ENCODE measurements at places on chromosomes 11 and 22.

- no peak for DNase-seq
Observed at GRCh38 chr11:79116600-79116999, 324.2 kb downstream of the TENM4 start.

- DNase-seq, result no peak
Observed at GRCh38 chr11:36672815-36673450, 74.9 kb upstream of the RAG2 start.

DNA sequence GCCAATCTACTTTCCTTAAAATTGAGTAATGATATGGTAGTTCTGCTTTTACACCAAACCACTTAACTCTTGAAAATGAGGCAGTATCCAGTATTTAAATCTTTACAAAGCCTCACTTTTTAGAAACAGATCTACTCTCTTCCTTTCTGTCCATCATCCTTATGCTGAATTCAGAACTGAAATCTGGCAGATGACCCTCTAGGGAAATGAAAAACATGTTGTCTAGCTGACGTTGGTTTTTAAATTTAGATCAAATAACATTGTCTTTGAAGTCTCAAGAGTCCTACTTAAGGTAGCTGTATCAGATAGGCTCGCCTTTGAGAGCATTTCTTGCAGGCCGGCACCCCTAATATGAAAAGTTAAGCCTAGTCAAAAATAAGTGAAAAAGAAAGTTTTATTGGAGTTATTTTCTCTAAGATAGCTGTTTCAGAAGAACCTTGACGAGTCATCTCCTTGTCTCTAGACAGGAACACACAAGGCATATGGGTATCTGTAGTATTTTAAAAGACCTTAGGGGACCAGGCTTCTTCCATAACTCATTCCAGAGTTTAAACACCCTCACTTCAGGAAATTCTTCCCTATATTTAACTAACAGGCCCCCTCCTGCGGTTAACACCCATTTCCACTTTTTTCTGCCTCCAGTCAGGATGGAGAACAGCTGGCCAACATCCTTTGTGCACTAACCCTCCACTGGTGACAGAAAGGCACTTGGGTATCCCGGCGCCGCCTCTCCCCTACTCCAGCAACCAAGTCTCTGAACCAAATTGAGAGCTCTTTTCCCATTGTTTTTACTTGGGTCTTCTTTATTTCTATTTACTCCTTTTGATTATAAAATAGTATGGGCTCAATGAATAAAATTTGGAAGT, 81.2 kb downstream of the WNT11 start:
- no peak for DNase-seq

GRCh38 chr22:20130731-20131596, 640 bp upstream of the ZDHHC8 start:
- DNase-seq, result no peak

DNA sequence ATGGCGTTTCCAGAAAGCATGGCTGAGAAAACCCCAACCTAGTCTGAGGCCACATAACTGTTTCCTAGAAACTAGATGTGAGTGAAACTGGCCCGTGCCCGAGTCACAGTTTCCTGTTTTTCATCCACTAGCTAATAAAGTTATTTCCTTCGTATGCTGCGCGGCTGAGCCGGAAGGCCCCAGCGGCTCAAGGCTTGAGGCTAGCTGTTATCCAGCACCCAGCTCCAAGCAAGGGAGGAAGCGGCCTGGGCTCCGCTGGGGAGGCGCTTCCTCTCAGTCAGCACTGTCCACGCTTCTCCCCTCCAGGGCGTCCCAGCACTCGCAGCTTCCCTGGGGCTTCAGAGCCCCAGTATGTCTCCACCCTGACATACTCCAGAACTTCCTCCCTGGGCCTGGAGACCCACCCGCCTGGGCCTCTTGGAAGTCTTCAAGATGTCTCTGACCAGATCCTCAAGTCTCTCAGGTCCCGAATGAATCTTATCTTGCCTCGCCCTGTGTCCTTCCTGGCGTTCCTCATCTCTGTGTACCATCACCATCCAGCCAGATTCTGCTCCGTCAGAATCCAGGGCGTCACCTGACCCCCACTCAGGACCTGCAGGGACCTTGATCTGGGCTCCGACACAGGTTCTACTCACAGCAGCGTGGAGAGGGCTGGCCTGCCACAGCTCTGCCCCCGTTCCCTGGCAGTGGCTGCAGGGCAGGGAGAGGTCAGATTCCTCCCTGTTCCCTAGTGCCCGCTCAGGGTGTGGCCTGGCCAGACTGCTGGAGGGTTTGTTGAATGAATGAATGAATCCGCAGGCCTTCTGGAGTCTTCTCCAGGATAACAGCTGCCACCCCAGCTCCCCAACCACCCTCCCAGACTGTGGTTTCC, 81.9 kb downstream of the LRRC32 start:
- DNase-seq, result no peak

DNA sequence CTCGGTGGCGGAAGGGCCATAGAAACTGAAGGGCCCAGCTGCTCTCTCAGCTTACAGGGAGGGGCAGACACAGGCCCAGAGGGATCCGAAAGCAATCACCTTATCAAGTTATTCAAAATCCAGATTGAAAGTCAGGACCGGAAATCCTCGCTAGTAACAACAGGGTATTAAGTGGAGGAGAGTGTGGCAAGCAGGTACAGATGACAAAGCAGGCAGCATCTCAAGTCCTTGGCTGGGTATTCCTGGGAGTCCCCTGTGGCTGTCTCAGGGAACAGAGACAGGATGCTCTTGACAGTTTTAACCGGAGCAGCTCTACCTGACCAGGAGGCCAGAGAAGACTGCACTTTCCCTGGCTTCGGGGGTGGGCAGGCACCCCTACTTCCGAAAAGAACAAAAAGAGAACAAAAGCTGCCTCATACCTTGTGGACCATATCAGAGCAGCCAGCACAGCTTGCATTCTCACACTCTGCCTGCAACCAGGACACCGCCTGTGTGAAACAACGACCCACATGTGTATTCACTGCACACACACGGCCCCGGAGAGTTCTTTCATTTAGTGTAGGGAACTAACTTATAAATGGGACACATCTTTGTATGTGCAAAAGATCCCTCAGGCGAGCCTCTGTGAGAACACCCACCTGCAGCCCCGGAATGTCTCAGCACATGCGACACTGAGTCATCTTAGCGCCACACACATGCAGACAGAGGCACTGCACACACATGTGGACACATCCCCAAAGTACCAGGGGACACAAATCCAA, 78.3 kb downstream of the MICAL3 start:
- DNase-seq, result no peak

- no peak for DNase-seq
Observed at GRCh38 chr11:69862797-69863543, 43.8 kb upstream of the FGF3 start.
